ENCODE measurements at places on chromosomes 12 and 14.

- DNase-seq: no peak
These were observed 56.9 kb downstream of the TAOK3 start for GRCh38 chr12:118315821-118316220.

- DNase-seq: no peak
These were observed 121.6 kb downstream of the VEZT start for GRCh38 chr12:95339086-95339788.

- no peak for DNase-seq
These were observed 84.7 kb downstream of the BMP4 start for GRCh38 chr14:53871951-53872350.

- DNase-seq: no peak
These were observed 71.0 kb upstream of the CFL2 start for GRCh38 chr14:34785223-34786006.

DNA sequence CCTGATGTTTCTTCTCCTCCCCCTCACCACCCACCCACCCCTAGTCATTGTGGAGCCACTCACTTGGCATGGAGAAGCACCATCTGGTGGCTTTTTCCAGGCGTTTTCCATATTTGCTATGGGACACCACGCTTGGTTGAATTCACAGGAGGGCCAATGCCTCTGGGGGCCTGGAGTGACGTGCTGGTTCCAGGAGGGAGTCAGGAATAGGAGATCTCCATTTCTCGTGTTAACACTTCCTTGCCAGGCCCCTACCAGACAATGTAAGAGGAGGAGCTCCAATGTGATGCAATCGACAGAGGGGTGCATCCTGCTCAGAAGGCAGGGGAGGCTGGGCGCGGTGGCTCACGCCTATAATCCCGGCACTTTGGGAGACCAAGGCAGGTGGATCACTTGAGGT, 21.6 kb upstream of the TESC start:
- DNase-seq: no peak

DNA sequence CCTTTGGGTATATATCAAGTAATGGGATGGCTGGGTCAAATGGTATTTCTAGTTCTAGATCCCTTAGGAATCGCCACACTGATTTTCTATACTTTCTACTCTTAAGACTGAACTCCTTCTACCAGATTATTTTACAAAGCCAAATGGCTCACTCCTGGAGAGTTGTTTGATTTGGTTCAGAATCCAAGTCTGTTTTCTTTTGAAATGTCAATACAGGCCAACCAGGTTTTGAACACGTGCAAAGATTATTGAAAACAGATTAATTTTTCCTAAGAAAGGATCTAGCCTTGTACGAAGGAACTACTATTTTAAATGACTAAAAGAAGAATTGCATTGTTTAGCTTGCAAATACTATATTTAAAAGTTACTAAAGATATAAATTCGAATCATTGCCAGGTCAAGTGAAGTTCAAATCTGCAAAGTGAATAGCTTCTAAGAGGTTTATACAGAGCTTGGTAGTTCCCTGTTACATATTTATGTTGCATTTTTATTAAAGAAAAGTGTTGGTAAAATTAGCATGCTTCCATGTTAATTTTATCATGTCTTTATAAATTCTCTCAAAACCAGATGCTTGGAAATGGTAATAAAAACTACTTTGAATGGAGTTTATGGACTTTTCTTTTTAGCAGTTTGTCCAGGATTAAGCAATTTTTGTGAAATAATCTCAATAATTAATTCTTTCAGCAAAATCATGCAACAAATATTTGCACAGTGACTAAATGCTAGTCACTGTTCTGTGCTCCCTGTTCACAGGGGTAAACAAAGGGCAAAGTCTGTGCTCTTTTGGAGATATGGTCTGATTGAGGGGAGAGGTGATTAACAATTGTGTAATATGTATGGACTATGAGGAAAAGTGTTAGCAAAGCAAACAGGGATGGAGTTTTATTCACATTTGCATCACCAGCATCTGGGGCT, 38.9 kb downstream of the GPR65 start:
- no peak for DNase-seq

DNA sequence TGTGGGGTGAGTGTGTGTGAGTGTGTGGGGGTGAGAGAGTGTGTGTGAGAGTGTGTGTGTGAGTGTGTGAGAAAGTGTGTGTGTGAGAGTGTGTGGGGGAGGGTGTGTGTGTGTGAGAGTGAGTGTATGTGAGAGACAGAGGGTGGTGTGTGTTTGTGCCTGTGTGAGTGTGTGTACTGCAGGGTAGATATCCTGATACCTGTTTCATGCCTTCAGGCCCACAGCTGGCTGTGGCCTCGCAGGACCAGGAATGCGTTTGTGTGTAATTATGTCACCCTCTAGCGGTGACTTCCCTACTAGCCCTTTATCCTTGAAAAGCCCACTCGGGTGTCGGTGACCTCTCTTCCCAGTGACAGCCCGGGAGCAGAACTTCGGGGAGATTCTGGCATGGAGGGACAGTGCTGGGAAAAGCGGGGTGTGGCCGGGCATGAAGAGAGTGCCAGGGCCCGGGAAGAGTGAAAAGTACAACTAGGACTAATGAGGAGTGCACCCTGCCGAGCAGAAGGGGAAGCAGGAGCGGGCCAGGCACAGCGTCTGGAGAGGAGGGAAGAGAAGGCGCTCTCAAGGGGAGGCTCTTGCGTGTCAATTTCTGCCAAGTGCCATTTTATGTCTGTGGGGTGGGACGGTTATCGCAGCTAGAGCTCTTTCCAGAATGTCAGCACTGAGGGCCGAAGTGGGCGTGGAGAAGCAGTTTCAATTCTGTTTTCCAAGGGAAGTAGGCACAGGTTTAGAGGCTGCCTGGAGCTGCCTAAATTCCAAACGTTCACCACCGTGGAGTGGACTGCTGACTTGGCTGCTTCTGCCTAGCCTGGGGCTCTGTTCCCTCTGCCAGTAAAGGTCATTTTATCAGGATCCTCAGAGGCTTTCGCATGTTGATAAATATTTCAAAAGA, 11.0 kb upstream of the FBXL14 start:
- peak; percentile 30 for DNase-seq

- no peak for DNase-seq
These were observed 90.3 kb downstream of the RFX4 start for GRCh38 chr12:106673141-106673540.

- DNase-seq: no peak
These were observed 4.3 kb downstream of the TTC6 start for GRCh38 chr14:37599507-37600368.

DNA sequence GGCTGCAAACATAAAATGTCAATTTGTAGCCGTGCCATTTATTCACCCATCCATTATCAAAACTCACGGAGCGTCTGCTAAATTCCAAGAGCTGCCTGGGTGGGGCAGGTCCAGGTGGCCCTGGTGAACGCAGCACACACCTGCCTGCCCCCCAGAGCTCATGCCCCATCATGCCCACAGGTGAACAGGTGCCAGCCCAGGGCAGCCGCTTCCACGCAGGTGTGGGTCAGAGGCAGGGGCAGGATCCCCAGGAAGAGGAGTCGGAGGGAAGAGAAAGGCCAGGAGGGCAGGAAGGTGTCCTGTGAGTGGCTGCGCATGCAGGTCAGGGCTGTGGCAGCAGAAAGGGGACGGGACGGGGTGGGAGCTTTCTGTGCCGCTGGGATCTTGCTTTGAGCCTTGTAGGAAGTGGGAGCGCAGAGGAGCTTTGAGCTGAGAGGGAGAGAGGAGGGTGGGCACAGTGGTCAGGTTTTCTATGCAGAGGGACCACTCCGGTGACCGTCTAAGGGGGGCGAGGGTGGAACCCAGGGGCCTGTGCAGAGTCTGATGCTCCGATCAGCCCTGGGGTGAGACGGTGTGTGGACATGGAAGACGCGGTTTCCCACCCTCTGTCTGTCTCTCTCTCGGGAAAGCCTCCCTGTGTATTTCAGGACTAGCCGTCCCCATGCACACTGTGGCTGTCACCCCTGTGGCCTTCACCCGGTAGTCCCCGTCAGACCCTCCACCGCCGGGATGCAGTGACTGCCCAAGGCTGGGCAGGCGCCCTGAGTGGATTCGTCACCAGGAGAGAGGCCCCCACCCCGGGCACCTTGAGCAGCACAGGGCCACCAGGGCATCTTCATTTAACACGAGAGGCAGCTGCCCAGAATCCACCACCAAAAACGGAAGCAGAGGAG, 26.7 kb downstream of the GALNT9 start:
- no peak for DNase-seq

DNA sequence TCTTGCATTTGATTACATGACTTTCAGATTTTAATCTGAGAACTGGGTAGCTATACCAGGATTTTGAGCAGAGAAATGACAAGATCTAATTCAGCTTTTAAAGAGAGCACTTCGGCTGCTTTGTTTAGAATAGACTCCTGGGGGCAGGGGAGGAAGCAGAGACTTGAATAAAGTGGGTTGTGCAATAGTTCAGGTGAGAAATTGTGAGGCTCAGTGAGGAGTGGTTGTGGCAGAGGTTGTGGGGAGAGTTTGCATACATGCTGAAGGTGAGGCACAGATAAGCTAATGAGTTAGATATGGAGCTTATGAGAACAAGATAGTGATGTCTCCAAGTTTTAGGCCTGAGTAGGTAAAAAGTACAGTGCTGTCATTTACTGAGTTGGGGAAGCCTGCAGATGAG, 281.4 kb downstream of the FLRT2 start:
- no peak for DNase-seq

DNA sequence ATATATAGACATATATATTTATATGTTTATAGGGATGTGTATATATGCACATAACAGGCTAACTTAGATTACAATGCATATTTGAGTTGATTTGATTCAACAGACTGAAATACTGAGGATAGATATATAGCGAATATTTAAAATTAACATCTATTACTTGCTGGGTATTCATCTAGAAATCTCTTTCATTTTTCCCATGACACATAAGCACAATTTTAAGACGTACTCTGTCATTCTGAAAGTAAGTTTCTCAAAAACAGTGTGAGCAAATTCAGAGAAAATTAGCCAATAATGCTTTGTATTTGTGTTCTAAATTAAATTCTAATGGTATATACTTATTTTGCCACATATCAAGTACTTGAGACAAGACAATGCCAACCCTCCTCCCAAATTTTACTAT, 907.5 kb upstream of the MDGA2 start:
- no peak for DNase-seq

- DNase-seq: no peak
These were observed 33.4 kb downstream of the CORO1C start for GRCh38 chr12:108697905-108698304.

GRCh38 chr12:27859648-27860047, 79.6 kb upstream of the MANSC4 start:
- DNase-seq: no peak

- no peak for DNase-seq
These were observed 170.7 kb downstream of the ADCK1 start for GRCh38 chr14:77970646-77971045.

GRCh38 chr14:25308244-25308643, 258.3 kb upstream of the STXBP6 start:
- DNase-seq: no peak

DNA sequence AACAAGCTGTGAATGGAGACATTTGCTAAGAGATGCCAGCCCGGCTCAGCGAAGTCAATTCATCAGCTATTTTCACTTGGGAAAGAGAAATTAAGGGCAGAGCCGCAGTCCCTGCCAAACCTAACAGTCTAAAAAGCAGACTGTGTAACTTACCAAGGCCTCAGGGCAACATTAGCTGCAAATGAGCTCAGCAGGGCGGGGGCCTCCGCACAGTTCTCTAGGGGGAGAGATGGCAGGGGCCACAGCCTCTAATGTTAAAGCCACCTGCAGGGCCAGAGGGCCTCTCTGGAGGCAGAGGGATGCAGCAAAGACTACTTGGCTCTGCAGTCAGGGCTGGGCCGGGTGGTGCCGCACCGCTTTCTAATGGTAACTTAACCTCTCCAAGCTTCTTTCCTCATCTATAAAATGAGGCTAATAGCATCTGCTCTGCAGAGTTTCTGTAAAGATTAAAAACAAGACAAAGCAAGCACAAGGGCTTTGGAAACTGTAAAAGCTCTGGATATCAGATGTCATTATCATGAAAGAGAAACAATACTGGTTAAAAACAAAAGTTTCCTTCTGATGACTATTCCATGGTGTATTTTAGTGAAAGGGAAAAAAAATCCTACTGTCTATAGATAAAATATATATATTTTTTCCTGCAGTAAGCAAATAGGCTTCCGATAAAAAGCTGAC, 13.4 kb upstream of the GPRC5A start:
- no peak for DNase-seq

DNA sequence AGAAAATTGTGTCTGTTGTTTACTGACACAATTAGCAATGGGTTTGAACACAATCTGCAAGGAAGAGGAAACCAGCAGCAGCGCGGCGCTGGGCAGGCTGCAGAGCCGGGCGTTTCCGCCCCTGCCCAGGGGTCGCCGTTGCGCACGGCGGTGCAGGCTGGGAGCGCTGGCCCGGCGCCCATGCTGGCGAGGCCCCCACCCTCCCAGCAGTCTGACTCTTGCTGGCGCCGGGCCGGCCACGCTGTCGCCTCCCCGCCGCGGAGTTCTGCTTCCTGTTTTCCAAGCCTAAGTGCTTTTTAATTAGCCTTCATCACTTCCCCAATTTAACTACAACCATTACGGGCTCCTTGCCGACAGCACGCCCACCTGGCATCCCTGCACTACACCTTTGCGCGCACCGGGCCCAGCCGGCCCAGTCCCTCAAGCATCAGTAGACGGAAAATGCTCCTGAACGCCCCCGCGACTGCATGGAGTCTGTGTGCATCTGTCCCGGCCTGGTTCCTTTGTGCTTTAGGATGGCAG, 212.1 kb downstream of the GXYLT1 start:
- DNase-seq: no peak

- DNase-seq: no peak
These were observed 46.0 kb upstream of the FOS start for GRCh38 chr14:75232597-75232996.

GRCh38 chr12:66602483-66603143, 76.3 kb downstream of the GRIP1 start:
- DNase-seq: no peak

DNA sequence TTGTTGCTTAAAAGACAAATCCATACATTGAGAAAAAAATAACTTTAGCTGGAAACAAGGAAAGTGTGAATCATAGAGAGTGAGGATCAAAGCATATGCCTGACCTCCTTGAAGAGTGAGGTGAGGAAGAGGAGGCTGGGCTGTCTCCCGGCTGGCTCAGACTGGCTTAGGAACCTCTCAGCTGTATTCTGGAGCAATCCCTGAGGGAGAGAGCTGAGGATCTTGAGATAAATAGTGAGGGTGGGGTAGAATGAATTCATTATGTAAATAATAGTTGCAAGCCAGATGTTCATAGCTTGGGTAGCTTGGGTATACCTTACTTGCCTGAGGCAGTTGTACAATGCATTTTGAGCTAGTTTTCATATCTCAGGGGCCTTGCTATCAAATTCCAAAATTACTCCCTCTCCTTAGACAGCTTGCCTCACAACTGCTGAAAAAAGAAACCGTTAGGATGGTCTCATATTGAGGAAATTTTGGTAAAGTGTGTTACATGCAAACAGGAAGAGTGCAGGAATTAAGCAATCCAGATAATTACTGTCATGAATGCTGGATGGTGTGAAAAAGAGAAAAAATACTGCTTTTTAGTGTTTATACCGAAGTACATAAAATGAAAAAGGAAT, 30.5 kb upstream of the SLC15A5 start:
- DNase-seq: no peak

GRCh38 chr12:107610021-107610859, 75.4 kb upstream of the PWP1 start:
- DNase-seq: no peak

- DNase-seq: no peak
These were observed 23.5 kb downstream of the CALCOCO1 start for GRCh38 chr12:53703756-53704155.
